Activated T-helper 2 cell treated with anti-CD3 and anti-CD28 coated beads, Interferon-gamma antibody, Interleukin-2, Interleukin-4, amounts not matched to agents 10 μg/mL and 5 μg/mL and 100 μg/mL, durations not matched to agents 14 hours and 24 hours and 36 hours (primary cell): ENCODE measurements at places on chromosomes 7 and 10.

GRCh38 chr10:1102831-1103230, 46.6 kb downstream of the WDR37 start:
- no peaks in the 10 kb centered on the region for H3K27me3 ChIP-seq
- no peak overlapping the region for H3K4me3 ChIP-seq
- H3K4me1 ChIP-seq, result peaks cover 27% of the 10 kb centered on the region

DNA sequence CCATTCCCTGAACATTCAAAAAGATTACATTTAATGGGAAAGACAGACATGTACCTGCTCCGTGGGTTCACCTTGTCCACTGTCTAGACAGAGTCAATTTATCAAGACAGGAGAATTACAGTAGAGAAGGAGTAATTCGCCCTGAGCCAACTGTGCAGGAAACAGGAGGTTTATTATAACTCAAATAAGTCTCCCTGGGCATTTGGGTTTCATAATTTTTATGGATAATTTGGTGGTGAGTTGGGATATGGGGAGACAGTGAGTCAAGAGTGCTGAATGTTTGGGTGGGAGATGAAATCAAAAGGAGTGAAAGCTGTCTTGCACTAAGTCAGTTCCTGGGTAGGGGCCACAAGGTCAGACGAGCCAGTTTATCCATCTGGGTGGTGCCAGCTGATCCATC, 165.9 kb upstream of the NAMPT start:
- H3K27ac ChIP-seq, result no peak overlapping the region
- no peaks in the 10 kb centered on the region for H3K27me3 ChIP-seq
- no peak overlapping the region for H3K4me3 ChIP-seq
- no peak for DNase-seq
- no peaks in the 10 kb centered on the region for H3K4me1 ChIP-seq

DNA sequence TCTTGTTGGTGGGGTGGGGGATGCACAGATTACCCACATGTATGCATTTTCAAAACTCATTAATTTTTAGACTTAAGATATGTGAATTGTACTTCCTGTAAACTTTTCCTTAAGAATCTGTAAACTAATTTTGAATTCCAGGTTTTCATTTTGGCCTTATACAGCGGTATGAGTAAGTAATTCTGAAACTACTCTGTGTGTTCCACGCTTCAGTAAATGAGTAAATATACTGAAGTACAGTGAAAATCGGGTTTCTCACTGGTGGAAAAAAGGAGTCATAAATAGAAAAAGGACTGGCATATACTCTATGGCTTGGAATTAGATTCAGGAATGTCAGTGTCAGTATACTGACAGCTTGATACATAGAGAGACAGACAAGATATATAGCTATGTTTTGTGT, 72.8 kb downstream of the CTTNBP2 start:
- no peaks in the 10 kb centered on the region for H3K36me3 ChIP-seq
- DNase-seq, result no peak
- H3K27me3 ChIP-seq, result peaks cover 3% of the 10 kb centered on the region
- no peak overlapping the region for H3K4me3 ChIP-seq
- H3K27ac ChIP-seq, result no peak overlapping the region

DNA sequence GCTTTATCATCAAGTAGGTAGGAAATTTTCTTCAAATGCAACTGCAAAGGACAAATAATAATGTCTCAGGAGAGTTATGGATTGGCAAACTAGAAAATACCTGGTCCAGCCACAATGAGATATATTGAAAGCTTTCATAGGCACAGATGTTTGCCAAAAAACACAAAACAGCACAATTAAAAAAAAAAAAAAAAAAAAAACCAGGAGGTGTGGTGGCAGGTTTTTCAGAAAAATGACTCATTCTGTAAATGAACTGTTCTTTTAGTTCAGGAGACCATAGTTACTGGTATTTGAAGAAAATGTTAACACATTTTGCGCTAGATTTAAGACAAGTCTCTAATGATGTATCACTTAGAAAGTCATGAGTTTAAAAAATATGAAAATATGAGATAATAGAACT, 55.0 kb upstream of the JCAD start:
- H3K4me1 ChIP-seq, result peaks cover 29% of the 10 kb centered on the region
- no peaks in the 10 kb centered on the region for H3K36me3 ChIP-seq
- H3K27me3 ChIP-seq, result no peaks in the 10 kb centered on the region
- H3K27ac ChIP-seq, result no peak overlapping the region
- DNase-seq, result no peak

DNA sequence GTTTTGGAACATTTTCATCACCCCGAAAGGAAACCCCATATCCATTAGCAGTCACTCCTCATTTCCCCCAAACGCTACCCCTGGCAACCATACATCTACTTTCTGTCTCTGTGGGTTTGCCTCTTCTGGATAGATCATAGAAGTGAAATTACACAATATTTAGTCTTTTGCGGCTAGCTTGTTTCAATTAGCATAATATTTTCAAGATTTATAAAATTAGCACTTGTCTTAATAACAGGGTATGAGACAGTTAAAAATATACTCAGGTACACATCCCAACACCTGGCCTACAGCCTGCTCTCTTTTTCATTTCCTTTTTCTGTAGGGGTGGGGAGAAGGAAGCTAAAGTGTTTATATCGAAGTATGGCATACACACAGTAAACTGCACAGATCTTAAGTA, 81.4 kb upstream of the LRGUK start:
- H3K4me3 ChIP-seq, result no peak overlapping the region
- H3K36me3 ChIP-seq, result no peaks in the 10 kb centered on the region
- DNase-seq, result no peak
- H3K27me3 ChIP-seq, result no peaks in the 10 kb centered on the region
- no peak overlapping the region for H3K27ac ChIP-seq

DNA sequence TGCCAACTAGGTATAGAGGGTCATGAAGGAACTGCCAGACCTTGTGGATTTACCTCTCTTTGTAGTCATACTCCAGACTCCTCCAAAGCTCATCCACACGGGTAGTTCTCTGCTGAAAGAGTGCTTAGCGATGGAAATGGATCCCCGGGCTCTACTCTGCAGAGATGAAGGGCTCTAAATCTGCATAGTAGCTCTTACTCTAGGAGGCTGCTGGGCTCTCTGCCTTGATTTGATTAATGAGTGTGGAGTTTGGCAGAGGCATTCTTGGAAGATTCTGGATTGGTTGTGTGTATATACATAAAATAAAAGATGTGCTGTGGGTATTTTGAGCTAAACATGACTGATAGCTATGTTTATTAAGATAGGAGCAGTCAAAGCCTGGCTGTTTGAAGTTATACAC, 21.3 kb upstream of the CPXM2 start:
- no peak overlapping the region for H3K4me3 ChIP-seq
- H3K27me3 ChIP-seq, result no peaks in the 10 kb centered on the region
- H3K36me3 ChIP-seq, result no peaks in the 10 kb centered on the region
- no peak overlapping the region for H3K27ac ChIP-seq
- no peak for DNase-seq

DNA sequence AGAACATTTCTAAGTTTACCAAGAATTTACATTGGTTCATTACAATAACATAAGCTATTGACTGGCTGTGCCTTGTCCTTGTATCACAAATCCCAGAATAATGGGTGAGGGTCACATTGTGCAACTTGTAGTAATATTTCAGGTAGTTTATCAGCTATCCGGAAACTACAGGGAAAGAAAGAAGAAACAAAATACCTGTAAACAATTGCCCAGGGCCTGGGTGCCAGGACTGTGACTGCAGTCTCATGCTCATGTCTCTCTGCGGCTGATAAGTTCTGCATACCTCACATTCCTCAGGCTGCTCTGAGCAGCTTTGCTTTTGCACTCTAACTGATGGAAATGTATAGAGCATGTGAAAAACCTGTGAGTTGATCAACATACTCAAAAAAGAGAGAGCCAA, 131.8 kb upstream of the TRIM24 start:
- no peaks in the 10 kb centered on the region for H3K36me3 ChIP-seq
- no peak overlapping the region for H3K4me3 ChIP-seq
- no peak for DNase-seq
- no peaks in the 10 kb centered on the region for H3K4me1 ChIP-seq
- H3K27me3 ChIP-seq, result no peaks in the 10 kb centered on the region
- no peak overlapping the region for H3K27ac ChIP-seq

- no peak overlapping the region for H3K4me3 ChIP-seq
- H3K27ac ChIP-seq, result no peak overlapping the region
- no peaks in the 10 kb centered on the region for H3K36me3 ChIP-seq
- H3K27me3 ChIP-seq, result peaks cover 6% of the 10 kb centered on the region
- H3K4me1 ChIP-seq, result no peaks in the 10 kb centered on the region
Observed at GRCh38 chr10:1411451-1411850, 325.9 kb downstream of the ADARB2 start.

GRCh38 chr7:23349484-23350157, 50.5 kb downstream of the MALSU1 start:
- no peak for DNase-seq
- H3K4me1 ChIP-seq, result peaks cover 60% of the 10 kb centered on the region
- no peak overlapping the region for H3K4me3 ChIP-seq

DNA sequence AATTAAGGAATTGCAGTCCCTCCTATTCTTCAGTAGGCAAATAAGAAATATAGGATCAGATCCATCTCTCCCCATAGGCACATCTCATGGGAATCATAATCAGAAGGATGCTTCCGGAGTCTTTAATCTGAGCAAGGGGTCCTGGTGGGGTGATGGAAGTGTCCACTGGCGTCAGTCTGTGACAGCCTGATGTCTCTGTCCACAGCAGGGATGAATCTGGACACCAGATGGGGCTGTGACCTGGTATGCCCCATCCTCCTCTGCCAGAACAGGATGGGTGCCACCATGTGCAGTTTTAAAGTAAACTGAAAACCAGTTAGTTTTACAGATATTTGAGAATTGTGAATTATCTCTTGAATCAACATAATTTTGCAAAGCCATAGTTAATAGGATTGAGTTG, 148.7 kb downstream of the C1GALT1 start:
- H3K27ac ChIP-seq, result no peak overlapping the region
- DNase-seq, result no peak
- no peaks in the 10 kb centered on the region for H3K36me3 ChIP-seq
- no peak overlapping the region for H3K4me3 ChIP-seq

- H3K27me3 ChIP-seq, result peaks cover 42% of the 10 kb centered on the region
- no peak overlapping the region for H3K4me3 ChIP-seq
- H3K4me1 ChIP-seq, result peaks cover 7% of the 10 kb centered on the region
- no peak for DNase-seq
Observed at GRCh38 chr10:6719561-6719960, 139.5 kb upstream of the PRKCQ start.
